Activated naive CD8-positive, alpha-beta T cell treated with anti-CD3 and anti-CD28 coated beads, Interleukin-2, amount 10 ng/mL, durations not matched to agents 7 days and 5 days (primary cell): ENCODE measurements at places on chromosomes 11 and 22.

DNA sequence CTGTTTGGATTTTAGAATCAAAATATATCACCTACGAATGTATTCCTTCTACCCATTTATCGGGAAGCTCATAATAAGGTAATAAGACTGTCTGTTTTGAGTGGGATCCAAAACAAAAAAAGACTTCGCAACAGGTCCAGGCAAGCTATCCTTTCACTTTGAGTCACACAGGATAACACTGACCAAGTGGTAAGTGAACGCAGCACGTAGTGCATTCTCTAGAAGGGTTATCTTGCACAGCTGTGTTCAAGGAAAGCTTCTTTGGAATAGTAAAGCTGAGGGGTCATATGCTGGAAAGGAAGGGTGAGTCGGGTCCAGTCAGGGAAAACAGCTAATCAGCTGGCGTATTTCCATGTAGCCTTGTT is 22.3 kb upstream of the NRGN start:
- no peak for DNase-seq

DNA sequence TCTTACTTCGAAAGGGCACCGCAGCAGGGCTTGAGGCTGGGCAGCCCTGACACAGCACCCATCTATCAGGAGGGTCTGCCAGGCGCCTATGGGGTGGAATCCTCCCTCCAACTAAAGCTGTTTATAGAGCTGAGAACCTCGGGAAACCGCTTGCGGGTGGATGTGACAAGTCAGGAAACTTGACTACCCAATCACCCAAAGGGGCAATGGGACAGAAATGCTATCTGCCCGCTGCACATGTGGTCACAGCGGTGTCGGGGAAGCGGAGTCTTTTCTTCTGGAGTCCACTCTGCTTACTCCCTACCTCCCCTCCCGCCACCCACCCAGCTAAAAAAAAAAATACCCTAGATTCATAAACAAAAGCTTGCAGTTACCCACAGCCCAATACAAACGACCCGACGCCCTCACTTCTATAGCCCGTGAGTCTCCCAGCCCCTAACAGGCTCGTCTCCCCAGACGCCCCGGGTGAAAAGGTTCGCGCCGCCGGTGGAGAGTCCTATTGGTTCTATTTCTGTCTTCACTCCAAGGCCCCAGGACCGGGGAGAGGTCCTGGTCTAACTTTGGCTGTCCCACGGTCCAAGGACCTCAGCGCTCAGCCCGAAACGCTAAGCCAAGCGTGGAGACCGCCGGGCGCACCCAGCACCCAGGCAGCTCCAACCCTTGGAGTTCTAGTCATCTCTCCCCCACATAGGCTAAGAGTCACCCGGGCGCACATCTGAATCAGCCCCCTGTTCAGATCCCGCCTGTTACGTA is 1.4 kb downstream of the TRPC6 start:
- no peak for DNase-seq

DNA sequence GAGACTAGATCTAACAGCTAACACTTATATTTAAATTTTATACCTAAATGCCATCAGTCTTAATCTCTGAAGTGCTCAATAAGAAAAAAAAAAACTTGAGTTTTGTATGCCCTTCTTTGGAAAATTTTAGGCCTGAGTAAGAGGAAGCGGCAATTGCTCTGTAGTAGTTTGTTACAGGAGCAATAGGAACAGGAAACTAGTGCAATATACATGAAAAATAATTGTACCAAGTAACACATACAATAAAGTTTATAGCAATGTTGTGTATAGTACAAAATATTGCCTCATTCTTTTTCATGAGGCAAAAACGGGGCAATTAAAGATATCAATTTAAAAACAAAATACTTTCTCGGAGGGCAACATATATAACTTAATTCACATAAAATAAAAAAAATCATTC is 19.7 kb downstream of the OR5AK2 start:
- DNase-seq: no peak

DNA sequence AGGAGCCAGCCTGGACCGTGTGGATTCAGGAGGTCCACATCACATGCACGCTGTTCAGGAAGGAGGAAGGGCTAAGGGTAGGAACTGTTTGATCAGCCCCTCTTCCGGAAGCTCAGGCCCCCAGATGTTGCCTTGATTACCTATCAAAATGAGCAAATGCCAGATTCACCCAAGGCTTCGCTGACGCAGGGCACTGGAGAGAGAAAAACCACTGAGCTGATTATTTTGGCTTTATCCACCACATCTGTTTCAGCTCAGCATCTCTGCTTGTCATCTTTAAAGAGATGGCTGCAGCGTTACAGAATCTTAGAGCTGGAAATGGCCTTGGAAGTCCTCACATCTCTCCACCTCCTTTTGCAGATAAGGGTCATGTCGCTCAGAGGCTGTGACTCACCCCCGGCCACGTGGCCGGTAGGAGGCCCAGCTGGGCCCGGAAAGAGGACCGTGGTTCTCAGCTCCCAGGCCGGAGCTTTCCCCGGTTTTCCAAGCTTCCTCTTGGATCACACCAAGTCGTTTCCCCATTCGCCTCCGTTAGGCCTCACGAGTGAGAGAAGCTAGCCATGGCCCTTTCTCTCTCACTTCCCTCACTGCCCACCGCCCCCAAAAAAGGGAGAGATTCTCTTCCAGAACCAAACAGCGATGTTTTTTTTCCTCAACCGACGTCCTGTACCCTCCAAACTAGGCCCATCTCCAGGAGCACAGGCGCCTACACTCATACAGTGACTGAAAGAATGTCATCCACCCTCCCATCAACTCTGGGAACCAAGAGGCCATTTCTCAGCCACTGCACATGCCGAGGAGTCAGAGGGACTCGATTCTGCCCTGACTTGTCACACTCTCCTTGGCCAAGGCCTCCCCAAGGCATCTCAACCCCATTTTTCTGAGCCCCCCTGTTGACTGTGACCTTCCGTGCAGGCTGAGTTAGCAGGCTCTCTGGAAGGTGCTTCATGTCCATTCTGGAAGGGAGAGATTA is 37.6 kb downstream of the LIF start:
- DNase-seq: no peak

DNA sequence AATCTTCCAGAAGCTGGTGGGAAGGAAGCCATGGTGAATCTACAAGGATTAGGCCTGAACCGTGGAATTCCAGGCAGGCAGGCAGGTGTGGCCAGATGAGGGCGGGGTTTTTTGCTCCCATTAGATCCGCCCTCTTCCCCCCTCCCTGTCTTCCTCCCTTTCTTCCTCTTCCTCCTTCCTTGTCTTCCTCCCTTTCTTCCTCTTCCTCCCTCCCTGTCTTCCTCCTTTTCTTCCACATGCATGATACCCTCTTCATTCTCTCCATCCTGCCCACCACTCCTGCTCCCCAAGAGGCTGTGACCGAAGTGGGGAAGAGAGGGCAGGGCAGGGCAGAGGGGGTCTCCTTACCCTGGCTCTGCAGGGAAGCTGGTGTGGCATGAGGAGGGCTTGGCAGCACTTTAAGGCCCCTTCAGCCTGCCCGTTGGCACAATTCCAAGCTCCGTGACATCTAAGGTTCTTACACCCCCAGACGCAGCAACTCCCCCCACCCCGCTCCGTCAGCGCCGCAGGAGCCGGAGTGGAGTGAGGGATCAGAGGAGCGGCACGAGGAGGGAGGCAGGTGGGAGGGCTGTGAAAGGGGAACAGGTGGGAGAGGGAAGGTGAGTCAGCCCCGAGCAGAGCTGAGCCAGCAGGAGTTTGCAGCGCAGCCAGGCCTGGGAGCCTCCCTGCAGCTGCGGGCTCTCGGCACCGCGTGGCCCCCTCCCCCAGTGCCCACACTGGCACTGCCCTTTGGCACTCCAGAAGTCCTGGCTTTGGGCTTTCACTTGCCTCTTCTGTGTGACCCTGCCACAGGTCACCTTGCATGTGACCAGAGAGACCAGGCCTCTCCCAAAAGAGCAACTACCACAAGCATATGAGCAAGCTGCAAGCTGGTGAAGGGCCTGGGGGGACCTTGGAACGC is 32.1 kb downstream of the KCNJ4 start:
- no peak for DNase-seq

DNA sequence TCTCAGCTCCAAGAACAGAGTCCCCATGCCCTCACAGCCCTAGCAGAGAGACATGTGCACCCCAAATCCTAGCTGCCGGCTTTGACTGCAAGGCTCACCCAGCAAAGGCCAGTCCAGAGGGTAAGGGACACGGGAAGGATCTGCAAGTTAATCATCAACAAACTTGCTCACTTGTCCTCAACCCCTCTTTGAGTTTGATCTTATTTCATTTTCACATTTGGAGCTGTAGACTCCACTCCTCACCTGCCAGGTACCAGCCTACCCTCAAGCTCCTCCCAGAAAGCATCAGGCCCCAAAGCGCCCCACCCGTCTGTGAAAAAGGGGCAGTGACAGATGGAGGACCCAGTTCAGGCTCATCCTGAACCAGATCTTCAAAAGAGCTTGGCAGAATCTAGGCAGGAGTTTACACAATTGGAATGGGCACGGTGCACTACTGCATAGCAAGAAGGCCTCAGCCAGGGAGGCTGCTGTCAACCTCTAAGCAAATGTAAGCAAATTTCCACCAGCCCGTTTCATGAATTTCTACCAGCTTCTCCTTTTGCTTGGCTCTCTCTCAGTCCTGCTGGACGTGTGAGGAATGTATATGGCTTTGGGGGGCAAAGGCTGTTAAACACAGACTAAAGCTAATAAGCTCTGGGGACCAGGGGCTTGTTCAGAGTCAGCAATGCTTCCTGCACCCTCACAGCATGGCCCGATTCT is 5.5 kb downstream of the EHD1 start:
- DNase-seq: no peak

DNA sequence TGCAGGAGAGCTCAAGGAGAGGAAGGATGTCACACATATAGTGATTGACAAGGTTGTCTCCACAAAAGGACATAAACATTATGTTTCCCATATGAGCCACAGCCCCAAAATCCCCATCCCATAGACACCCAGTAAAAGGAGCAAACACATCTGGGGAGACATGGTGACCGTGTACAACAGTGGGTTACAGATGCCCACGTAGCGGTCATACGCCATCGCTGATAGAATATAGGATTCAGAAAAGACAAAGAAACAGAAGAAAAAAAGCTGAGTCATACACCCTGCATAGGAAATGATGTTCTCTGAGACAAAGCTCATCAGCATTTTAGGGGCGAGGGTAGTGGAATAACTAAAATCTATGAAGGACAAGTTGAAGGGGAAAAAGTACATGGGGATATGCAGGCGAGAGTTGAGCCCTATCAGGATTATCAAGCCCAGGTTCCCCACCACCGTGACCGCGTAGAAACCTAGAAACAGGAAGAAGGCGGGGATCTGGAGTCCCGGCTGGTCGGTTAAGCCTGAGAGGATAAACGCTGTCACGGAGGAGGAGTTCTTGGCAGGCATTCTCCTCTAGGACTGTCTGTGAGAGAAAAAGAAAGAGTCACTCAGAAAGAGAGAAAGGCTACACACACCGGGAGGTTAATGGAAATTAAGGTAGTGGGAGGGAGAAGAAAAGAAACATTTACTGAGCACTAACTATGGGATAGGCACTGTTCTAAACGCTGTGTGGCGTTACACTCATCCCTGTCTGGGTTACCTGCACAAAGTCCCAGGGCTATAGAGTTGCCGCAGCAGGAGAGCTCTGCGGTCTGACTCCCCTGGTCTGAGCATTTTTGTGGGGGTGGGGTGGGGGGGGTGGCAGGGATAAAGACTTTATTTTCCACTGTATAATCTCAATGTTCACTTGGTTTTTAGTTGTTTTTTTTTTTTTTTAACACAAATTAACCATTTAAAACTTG is 36.1 kb upstream of the OR8B8 start:
- DNase-seq: no peak

DNA sequence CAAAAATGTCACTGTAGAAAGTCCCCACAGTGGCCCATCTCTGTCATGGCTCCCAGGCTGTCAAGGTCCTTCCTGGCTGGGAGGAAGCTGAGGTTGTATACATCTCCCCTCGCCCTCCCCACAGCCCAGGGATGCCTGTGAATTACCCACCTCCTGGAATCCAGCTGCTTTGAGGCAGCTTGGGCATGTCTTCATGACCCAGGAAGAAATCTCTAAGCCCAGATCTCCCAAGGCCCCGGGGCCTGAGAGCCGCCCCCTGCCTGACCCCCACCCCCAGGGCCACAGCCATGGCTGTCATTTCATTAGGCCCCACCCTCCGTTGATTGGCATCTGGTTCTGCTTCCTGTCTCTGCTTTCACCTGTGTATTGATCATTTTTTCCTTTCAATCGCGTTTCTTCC is 207.5 kb downstream of the TBC1D22A start:
- DNase-seq: no peak

- no peak for DNase-seq
Observed at GRCh38 chr11:100780470-100780869, 93.4 kb downstream of the ARHGAP42 start.

DNA sequence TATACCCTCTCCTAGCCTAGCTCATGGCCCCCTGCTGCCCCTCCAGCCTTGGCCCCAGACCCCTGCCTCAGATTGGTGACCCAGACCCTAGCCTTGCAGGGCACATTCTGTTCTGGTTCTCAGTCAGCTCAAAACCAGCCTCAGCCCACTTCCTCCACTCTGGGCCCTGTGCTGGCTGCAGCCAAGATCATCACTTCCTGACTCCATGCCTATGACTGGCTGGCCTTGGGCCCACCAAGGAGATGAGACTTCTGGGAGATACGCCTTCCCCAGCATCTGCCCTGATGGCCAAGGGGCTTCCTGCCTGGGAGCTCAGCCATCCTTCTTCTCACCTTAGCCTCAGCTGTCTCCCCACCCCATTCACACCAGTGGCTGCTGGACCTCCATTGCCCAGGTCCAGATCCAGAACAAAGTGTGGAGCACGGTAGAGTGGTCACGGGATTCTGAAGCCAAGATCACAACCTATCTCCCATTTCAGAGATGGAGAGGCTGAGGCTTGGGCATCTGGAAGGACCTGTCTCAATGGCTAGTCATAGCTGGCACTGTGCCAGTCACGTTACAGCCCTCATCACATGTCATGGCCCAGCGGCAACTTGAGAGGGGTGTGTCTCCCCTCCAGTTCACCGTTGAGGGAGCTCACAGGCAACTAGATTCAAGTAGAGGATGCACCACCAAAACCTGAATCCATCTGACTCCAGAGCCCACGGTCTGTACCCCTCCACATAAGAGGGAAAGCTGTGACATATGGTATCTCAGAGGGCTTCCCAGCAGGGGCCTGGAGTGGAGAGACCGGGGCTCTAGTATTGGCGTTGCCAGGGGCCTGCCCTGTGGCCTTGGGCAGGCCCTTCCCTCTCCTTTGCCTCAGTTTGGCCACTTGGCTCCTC is 43.0 kb upstream of the KLHL35 start:
- DNase-seq: no peak

GRCh38 chr11:6538945-6539344 is 41.9 kb downstream of the DNHD1 start:
- DNase-seq: no peak

DNA sequence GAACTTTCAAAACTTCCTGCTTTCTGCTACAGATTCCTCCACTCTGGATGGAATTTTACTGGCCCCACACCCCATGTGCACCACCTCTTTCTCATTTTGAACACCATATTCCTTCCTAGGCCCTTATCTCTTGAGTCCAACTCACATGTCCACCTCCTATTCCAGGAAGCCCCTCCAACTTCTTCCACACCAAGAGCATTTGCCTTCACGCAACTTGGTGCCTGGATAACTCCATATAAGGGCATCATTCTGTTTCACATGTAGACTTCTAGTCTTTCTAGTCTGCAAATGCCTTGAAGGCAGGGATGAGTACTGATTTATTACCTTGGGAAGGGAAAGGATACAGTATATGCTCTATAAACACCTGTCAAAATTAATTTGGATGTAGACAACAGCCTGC is 17.5 kb downstream of the GAB2 start:
- no peak for DNase-seq

- DNase-seq: no peak
Observed at GRCh38 chr22:46770151-46770641, 7.7 kb downstream of the TBC1D22A start.
